Myocyte (in vitro differentiated cells): ENCODE measurements at places on chromosomes 11 and 22. TPM values are rescaled to one million over a fixed set of nuclear protein-coding genes. Genes with fewer than 3 reads are reported as not detected.

The TRIM64 gene
- not detected in 2 replicates for total RNA-seq

DNA sequence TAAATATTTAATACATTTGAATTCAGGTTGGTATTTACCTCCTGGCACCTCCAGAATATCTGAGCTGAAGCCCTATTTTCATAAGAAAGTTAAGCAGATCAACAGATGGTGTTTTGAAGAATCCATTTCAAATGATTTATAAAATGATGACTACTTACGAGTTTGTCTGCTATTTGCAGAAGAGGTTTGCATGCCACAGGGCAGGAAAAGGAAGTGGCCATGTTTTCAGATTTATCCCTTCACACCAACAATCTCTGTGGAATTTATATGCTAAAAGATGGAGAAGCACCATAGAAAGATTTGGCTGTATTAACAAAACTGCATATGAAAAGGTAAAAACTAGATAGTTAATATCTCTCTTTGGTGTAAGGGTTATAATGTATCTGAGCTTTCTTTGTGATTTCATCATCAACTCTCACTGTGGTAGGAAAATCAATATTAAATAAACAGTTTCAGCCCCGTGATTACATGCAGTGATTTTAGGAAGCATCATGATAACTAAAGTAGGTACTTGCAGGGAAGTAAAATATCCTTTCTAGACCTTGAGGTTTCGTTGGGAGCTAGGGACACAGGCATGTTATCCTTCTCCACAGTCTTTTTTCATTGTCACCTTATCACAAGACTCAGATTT is 2.6 kb downstream of the BMAL1 start:
- no peak for DNase-seq

DNA sequence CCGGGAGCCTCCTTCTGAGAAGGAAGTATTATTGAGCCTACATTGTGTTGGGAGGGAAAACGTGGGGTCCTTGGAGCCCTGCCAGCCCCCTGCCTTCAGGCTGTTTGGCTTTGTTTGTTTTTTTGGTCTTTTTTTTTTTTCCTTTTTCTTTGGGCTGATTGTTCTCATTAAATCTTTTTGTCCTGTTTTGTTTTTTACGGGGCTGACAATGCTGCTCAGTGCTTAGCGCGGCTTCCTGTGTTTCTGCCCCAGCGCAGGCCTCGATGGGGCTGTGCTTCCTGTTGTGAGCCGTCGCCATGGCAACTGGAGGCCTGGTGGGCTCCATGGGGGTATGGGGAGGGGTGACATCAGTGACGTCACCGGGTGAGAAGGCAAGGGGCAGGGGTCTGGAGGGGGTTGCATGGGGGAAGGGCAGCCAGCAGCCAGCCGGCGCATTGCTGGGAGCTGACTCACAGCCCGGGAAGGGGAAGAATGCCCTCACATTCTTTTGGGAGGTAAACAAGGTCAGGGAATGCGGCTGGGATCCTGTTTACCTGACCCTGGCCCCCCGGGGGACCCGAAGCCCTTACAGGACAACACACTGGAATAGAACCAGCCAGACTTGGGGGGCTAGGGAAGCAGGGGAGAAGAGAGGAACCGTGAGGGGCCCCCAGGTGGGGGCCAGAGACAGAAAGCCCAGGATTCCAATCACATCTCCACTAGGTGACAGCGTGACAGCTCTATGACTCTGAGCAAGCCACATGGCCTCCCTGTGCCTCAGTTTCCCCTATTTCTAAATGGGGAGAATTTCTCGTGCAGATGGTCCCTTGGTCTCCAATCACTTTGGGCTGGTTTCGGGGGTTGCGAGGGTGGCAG is 22.2 kb upstream of the CBX7 start:
- peak; percentile 75 for DNase-seq

- DNase-seq, result no peak
Observed at GRCh38 chr11:119772641-119773415, 43.8 kb upstream of the NECTIN1 start.
